Nasal cavity respiratory epithelium epithelial cell of viscerocranial mucosa (primary cell): ENCODE measurements at places on chromosomes 16 and 17. TPM values are rescaled to one million over a fixed set of nuclear protein-coding genes. Genes with fewer than 3 reads are reported as not detected.

The TNP2 gene
- total RNA-seq, result not detected in 2 replicates

The CCL17 gene
- not detected in 2 replicates for total RNA-seq

The PRRT2 gene
- not detected in 2 replicates for total RNA-seq

The C16orf46 gene
- 0.34 and 0.50 TPM in 2 replicates for total RNA-seq

The RCVRN gene
- not detected in 2 replicates for total RNA-seq

The SRCIN1 gene
- total RNA-seq, result 0.64 and 0.68 TPM in 2 replicates

The C16orf86 gene
- total RNA-seq, result 0.34 and 0.85 TPM in 2 replicates

The DHX58 gene
- 7.2 and 10.9 TPM in 2 replicates for total RNA-seq

The MXRA7 gene
- total RNA-seq, result 87.8 and 102 TPM in 2 replicates

The TTLL6 gene
- total RNA-seq, result not detected in 2 replicates

The KRTAP4-1 gene
- not detected in 2 replicates for total RNA-seq

The MYO15B gene
- 2.4 and 3.6 TPM in 2 replicates for total RNA-seq

The OR3A3 gene
- not detected in 2 replicates for total RNA-seq

The TPSG1 gene
- total RNA-seq, result not detected in 2 replicates

The TMEM114 gene
- not detected in 2 replicates for total RNA-seq

The KRT9 gene
- 0.21 and 0.34 TPM in 2 replicates for total RNA-seq

The PYDC1 gene
- not detected in 2 replicates for total RNA-seq

The VWA3A gene
- total RNA-seq, result not detected in 2 replicates
